Heart right ventricle (tissue), 16 donors: ENCODE measurements at places on chromosomes 16 and 17. TPM values are rescaled to one million over a fixed set of nuclear protein-coding genes. Genes with fewer than 3 reads are reported as not detected.

GRCh38 chr16:17237350-17237944 lies 233.3 kb downstream of the XYLT1 start:
- DNase-seq, result no peak

DNA sequence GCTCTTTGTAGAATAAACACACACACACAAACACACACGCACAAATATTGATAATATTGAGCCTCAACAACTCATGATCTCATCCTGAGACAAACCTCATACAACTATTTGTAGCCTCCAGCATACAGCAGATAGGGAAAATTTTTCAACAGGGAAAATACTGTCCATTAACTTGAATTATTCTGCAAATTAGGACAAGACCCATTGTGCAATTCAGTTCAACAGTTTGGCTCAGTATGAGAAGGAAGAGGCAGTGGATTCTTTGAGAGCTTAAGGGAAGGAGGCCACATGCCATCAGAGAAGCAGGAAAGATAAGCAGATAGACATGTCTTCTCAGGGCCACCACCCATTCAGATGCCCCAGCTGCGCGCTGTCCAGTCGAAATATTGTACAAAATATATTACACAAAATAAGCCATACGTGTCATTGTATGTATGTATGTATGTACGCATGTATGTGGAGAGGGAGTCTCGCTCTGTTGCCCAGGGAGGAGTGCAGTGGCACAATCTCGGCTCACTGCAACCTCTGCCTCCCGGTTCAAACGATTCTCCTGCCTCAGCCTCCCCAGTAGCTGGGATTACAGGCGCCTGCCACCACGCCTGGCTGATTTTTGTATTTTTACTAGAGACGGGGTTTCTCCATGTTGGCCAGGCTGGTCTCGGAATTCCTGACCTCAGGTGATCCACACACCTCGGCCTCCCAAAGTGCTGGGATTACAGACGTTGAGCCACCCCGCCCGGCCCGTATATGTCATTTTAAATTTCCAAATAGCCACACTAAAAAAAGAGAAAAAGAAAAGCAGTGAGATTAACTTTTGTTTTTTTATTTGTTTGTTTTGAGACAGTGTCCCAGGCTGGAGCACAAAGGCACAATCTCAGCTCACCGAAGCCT lies 1.8 kb downstream of the ZC3H7A start:
- no peak for DNase-seq

The MAP1LC3B gene
- 129 TPM for total RNA-seq

- DNase-seq, result peak; percentile 60
Measured at GRCh38 chr17:81241648-81242420, 2.7 kb downstream of the NDUFAF8 start.

- no peak for DNase-seq
Measured at GRCh38 chr17:78242024-78242742, 10.8 kb downstream of the TMEM235 start.

DNA sequence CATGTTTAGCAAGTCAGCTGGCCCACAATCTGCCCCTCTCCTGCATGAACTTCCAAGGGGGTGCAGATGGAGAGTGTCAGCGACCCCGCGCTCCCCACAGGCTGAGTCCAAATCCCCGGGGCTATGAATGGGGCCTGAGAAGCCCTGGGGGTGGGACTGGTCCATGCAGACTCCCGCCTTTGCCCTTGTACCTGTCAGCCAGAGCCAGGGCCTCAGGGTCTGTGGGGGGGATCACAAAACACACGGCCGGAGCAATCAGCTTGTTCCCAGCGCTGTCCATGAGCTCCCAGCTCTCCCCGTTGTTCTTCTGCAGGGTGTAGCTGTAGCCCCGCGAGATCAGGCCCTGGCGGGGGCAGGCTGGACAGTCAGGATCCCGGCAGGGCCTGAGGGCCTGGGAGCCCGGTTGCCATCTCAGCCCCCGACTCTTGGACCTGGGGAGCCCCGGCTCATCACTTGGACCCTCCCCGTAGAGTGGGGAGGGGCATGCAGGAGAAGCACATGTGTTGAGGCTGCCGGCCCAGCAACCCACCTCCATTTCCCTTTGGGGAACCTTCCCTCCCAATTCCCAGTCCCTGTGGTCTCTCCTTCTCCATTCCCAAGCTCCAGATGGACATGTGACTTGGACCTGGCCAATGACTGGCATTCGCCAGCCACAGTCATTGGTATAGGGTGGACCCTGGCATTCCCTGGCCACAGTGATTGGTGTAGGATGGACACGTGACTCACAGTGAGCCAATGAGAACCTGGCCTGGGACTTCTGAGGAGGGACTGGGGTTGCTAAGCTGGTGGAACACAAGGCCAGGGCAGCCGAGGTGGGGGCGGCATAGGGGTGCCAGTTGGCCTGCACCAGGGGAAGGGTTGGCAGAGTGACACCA lies 42.4 kb downstream of the PPL start:
- DNase-seq, result no peak

DNA sequence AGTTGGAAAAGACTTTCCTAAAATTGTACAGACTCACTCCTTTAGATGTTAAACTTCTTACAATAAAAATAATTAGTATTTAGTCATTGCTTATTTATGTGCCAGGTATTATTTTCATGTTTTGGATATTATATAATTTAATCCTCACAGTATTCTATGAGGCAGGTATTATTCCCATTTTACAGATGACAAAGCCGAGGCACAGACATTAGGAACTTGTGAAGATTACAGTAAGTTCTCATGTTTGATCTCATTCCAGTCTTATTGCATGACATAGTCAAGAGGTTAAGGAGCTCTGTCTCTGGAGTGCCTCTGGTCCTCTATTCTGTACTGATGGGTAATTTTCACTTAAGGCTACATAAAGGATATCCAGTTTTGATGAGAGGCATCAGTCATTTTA lies 3.3 kb downstream of the HEATR3 start:
- no peak for DNase-seq

The GOSR2 gene
- 40.0 TPM for total RNA-seq

DNA sequence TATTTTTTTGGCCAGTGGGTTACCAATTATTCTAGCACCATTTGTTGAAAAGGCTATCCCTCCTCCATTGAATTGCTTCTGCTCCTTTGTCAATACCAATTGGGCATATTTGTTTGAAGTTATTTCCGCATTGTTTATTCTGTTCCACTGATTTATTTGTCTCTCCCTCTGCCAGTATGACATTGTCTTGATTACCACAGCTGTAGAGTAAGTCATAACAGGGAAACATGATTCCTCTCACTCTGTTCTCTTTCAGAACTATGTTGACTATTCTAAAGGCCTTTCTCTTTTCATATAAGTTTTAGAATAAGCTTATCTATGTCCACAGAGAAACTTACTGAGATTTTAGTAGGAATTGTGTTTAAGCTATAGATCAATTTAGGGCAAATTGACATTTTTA lies 94.3 kb downstream of the MAP2K6 start:
- no peak for DNase-seq

DNA sequence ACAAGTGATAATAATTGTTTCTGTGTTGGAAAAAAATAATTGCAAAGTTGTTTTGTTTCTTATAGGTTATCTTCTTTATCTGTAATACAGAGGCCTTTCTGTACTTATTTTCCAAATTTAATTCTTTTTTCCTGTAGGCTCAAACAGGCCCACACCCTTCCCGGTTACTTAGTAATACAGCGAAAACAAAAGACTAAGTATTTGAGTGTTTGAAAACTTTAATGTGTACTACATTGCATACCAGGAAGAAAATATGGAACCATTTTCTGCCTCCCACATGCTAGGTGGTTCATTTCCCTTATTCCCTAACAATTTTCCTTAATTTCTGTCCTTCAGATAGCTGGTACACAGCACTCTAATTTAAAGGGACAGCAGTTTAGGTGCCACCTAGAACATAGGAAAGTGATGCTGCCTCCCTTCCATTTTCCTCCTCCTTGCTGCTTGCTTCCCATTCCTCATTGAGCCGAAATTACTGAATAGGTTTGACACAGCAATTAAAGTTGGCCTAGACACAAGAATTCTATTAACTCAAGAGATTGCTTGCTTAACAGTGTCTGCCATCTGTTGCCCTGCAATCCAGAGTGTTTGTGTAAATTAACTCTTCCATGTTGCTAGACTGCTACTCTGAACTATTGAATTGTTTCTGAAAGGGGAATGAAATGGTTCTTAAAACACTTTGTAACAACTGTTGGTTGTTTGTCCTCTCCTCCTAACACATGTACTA lies 24.2 kb downstream of the CYB5B start:
- no peak for DNase-seq

DNA sequence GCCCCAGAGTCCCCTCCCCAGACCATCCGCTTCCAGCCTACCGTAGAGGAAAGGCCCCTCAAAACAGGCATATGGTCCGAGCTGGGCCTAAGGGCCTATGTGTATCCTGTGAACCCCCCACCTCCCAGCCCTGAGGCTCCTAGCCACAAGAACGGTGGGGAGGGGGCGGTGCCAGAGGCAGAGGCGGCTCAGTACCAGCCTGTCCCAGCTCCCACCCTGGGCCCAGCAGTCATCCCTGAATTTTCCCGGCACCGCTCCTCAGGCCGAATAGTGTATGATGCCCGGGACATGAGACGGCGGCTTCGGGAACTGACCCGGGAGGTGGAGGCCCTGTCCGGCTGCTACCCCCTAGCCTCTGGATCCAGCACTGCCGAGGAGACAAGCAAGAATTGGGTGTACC lies 1.1 kb downstream of the SPEM1 start:
- no peak for DNase-seq

The SLC7A6OS gene
- 11.6 TPM for total RNA-seq

DNA sequence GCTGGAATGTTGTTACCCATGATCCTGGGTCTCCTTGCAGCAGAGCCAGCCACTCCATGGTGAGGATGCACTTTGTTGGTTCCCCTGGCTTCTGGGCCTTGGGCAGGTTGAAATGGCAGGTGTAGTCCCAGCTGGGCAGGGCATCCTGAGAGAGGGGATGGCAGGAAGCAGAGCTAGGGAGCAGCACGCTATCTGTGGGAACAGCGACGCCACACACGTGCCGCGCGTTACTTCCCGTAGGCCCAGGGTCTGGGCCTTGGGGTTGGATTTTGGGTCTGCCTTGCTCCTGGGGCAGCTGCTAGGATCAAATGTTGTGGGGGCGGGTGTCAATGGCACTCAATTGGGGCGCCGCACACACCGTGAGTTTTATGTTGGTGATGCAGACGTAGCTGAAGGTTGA lies 368.0 kb downstream of the CPPED1 start:
- no peak for DNase-seq

The VASN gene
- total RNA-seq, result 7.5 TPM

The SMPD3 gene
- total RNA-seq, result 0.54 TPM

- no peak for DNase-seq
Measured at GRCh38 chr17:37092071-37092470, 143.3 kb downstream of the AATF start.

DNA sequence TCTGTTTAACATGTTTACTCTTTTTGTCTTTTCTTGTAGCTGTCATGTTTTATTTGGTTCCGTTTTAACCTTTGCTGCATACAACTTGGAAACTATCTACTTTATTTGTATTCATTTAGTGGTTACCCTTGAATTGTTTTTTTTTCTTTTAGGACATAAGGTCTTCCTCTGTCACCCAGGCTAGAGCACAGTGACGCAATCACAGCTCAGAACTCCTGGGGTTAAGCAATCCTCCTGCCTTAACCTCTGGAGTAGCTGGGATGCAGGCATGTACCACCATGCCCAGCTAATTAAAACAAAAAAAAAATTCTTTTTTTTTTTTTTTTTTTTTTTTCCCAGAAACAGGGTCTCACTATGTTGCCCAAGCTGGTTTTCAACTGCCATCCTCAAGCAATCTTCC lies 29.8 kb upstream of the USP43 start:
- no peak for DNase-seq

DNA sequence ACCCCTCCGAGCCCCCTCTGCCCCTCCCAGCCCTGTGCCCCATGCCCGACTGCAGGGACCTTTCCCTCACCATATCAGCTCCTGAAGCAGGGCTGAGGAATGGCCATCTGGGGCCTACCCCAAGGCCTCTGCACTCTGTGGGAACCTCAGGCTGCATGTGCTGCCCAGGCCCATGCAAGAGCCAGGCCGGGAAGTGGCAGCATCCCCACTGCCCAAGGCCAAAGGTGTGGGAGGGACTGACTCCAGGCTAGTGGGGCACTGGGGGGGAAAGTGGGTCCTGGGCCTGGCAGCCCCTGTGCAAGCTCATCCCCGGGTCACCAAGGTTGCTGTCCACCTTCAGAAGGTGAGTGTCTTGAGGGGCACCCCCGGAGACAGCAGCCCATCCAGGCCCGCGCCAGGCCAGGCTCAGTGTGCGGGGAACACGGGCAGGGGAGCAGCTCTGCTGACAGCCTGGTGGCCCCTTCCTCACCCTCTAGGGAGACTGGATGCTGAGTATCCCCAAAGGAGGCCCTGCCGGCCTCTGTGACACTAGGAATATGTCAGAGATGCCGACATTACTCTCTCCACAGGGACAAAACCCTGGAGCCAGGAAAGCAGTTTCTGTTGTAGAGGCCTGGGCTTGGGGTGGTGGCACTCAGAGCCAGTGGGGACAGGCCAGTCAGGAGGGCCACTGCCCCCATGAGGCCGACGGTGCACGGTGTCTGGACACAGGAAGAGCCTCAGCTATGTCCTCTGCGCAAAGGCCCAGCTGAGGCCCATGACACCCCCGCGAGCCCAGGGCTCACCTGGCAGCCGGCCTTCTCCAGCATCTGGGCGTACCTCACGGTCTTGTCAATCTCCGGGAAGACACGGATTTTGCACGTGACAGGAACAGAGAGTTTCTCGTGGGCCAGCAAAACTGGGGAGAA lies 3.3 kb downstream of the DUS1L start:
- DNase-seq, result no peak

DNA sequence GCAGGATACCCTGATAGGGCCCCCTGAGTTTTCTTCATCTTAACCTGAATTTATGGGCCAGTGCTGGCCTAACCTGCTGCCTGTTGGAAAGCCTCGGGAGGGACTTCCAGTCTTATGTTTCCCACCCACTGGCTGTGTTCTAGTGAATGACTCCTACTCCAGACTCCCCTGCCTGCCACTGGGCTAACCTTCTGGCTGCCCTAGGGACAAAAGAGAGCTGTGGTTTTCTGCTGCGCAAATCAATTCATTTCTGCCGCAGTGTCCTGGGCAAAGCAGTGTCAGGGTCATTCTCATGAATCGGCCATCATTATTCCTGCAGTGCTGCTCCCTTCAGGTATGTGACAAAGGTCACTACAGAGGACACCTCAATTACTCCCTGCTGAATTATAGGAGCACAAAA lies 386.2 kb downstream of the UTP18 start:
- no peak for DNase-seq
